ENCODE measurements at places on chromosomes 6 and 20. TPM values are rescaled to one million over a fixed set of nuclear protein-coding genes. Genes with fewer than 3 reads are reported as not detected.

GRCh38 chr6:90397929-90398674 lies 101.5 kb upstream of the BACH2 start:
- H3K4me1 ChIP-seq = peaks cover 55% of the 10 kb centered on the region
- H3K36me3 ChIP-seq = peaks cover 4% of the 10 kb centered on the region
- peaks cover 8% of the 10 kb centered on the region for H3K27me3 ChIP-seq
- H3K27ac ChIP-seq = peak overlapping the region; percentile 91

DNA sequence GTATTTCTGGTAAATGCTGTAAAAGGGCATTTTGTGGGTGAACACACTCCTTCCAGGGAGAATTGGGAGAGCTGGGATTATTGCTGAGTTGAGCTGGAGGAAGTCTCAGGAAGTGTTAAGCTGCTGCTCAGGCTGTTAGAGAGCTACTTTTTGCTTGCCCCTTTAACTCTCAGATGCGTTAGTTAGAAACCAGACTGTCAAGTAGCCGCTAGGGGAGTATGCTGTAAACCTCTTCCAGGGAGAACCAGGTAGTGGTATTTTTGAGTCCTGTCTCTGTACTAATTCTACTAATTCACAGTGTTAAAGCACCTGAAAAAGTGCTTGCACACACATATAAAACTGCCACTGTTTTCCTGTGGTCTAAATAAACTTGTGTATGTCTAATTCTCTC lies 6.6 kb upstream of the GFRAL start:
- H3K4me3 ChIP-seq = no peak overlapping the region
- DNase-seq = no peak
- H3K36me3 ChIP-seq = no peaks in the 10 kb centered on the region
- H3K27ac ChIP-seq = no peak overlapping the region
- H3K27me3 ChIP-seq = no peaks in the 10 kb centered on the region

DNA sequence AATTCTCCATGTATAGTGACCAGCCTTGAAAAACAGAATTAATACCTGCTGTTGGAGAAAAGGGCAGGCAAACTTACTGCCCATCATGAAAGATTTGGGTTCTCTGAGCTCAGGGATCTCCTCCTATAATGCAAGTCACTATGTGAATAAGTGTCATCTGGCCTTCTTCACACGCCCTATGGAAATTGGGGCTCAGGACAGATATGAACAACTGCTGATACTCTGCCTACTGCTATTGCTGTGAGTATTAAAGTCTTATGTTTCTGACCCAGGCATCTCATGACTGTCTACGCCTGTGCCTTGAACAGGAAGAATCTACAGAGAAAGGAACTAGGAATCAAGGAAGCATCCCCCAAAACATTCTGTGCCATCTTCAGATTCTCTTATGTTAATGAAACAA lies 226.1 kb downstream of the SOD2 start:
- no peak overlapping the region for H3K4me3 ChIP-seq
- H3K36me3 ChIP-seq = no peaks in the 10 kb centered on the region
- DNase-seq = no peak
- H3K27ac ChIP-seq = no peak overlapping the region

- H3K36me3 ChIP-seq = peaks cover 9% of the 10 kb centered on the region
- DNase-seq = no peak
- H3K27ac ChIP-seq = peak overlapping the region; percentile 11
- H3K4me3 ChIP-seq = no peak overlapping the region
- H3K27me3 ChIP-seq = no peaks in the 10 kb centered on the region
These were observed 66.2 kb downstream of the MYH7B start for GRCh38 chr20:35021831-35022230.

DNA sequence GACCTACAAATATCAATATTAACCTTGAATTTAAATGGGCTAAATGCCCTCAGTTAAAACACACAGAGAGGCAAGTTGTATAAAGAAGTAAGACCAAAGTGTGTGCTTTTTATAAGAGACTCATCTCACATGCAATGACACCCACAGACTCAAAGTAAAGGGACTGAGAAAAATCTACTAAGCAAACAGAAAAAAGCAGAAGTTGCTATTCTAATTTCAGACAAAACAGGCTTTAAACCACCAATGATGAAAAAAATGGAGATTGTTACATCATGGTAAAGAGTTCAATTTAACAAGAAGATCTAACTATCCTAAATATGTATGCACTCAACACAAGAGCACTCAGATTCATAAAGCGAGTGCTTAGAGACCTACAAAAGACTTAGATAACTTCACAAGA lies 741.9 kb upstream of the MARCKS start:
- no peak overlapping the region for H3K27ac ChIP-seq
- DNase-seq = no peak
- no peaks in the 10 kb centered on the region for H3K27me3 ChIP-seq

DNA sequence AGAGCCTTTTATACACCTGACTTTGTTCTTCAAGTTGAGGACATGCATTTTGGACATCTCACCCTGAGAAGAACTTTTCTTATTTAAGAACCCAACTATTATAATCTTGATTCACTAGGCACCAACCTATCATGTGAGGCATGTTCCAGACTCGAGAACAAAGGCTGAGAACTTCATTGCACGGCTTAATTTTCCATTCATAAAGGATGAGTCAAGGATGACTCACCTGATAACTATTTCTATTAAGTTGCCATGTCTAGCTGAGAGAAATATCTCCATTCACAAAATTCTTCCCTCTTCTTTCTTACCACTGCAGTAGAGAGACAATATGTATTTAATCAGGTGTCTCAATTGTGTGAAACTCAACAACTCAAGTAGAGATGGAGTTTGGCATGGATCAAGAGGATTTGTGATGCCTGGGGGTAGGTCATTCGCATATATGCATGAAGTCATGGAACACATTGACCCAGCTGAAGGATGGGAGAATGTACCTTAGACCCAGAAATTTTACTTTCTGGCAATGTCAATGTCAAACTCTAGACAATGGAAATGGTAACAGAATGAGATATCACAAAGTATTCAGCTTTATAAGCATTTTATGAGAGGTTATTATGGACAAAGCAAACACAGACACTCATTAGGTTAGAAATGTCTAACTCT lies 208.7 kb upstream of the PRND start:
- no peak overlapping the region for H3K27ac ChIP-seq
- H3K4me1 ChIP-seq = no peaks in the 10 kb centered on the region
- DNase-seq = no peak
- H3K36me3 ChIP-seq = peaks cover 6% of the 10 kb centered on the region
- no peak overlapping the region for H3K4me3 ChIP-seq
- H3K27me3 ChIP-seq = peaks cover 61% of the 10 kb centered on the region

DNA sequence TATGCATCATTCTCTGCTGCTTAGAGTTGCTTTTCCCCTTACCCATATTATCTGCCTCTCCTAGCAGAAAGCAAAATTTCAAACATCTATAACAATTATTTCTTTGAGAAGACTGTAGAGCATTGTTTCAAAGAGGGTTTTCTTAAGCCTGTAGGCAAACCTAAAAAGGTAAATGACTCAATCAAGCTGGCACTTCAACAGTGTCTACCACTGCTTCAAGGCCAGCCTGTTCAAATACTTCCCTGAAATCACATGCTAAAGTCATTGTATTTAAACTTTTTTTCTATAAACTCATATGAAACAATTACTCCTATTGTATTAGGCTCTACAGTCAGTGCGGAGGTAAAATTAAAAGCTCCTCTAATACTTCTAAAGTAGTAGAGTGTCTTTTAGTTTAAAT lies 87.1 kb downstream of the OGFRL1 start:
- H3K4me1 ChIP-seq = no peaks in the 10 kb centered on the region
- no peak overlapping the region for H3K27ac ChIP-seq
- H3K36me3 ChIP-seq = no peaks in the 10 kb centered on the region
- DNase-seq = no peak

TCP11 gene
- total RNA-seq = not detected

- H3K4me3 ChIP-seq = no peak overlapping the region
- DNase-seq = no peak
- no peaks in the 10 kb centered on the region for H3K27me3 ChIP-seq
- no peak overlapping the region for H3K27ac ChIP-seq
These were observed 263.7 kb downstream of the BMP2 start for GRCh38 chr20:7031222-7031621.

DNA sequence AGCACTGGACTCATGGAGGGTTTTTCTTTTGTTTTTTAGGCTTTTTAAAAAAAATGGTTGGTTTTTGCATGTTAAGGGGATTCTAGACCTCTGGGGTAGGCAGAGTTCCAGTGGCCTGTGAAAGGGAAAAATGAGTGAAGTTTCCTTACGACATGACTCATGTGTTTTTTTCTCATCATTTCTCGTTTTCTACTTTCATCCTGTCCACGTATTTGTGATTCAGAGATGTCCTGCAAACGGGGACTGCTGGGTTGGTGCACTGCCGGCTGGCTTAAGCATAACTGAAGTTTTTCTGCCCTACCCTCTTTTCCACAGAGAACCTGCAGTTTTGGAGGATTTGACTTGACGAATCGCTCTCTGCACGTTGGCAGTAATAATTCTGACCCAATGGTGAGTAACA lies 182.3 kb downstream of the SASH1 start:
- no peaks in the 10 kb centered on the region for H3K27me3 ChIP-seq
- peak overlapping the region; percentile 72 for H3K4me3 ChIP-seq
- no peaks in the 10 kb centered on the region for H3K36me3 ChIP-seq
- H3K4me1 ChIP-seq = peaks cover 12% of the 10 kb centered on the region

TRIM10 gene
- 0.37 TPM for total RNA-seq

GRCh38 chr6:17556014-17556413 lies 44.1 kb upstream of the FAM8A1 start:
- H3K4me3 ChIP-seq = no peak overlapping the region
- no peak overlapping the region for H3K27ac ChIP-seq
- H3K27me3 ChIP-seq = peaks cover 39% of the 10 kb centered on the region
- H3K36me3 ChIP-seq = peaks cover 3% of the 10 kb centered on the region
- H3K4me1 ChIP-seq = no peaks in the 10 kb centered on the region

PKHD1 gene
- total RNA-seq = not detected

DNA sequence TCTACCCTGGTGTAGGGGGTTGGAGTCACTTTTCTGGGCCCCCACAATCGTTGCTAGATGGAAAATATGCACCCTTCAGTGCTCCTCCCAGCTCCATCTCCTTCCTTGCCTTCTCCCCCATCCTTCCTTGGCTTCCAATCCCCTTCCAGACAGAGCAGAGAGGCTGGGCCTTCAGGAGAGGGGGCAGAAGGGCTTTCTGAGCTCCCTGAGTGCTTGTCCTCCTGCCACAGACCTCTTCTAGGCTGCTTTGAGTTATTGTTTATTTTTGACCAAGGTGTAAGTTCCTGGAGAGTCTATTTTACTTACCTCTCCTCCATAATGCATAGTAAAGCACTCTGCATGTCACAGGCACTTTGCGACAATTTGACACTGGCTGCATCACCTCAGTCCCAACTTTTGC lies 96.4 kb upstream of the CNKSR3 start:
- H3K36me3 ChIP-seq = peaks cover 6% of the 10 kb centered on the region
- DNase-seq = no peak
- H3K4me3 ChIP-seq = peak overlapping the region; percentile 86

DNA sequence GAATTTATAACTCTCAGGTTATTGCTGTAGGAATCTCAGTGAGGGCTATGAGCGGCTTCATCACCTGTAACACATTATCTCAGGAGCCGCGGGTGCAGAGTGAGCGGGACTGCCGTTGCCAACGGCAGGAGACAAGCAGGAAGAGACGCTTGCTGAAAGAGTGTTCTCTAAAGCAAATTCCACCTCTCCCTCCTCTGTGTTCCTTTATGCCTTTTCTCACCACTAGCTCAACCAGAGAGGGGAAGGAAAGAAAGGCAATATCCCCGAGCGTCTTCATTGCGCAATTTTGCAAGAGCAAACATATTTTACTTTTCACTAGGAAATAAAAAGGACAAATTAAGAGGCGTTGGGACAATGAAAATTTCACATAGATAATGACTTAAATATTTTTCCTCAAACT lies 185.2 kb upstream of the EXOC2 start:
- peaks cover 70% of the 10 kb centered on the region for H3K27me3 ChIP-seq

GRCh38 chr20:6994452-6994851 lies 227.0 kb downstream of the BMP2 start:
- no peak overlapping the region for H3K4me3 ChIP-seq
- no peaks in the 10 kb centered on the region for H3K4me1 ChIP-seq
- H3K27me3 ChIP-seq = no peaks in the 10 kb centered on the region
- H3K36me3 ChIP-seq = no peaks in the 10 kb centered on the region
- H3K27ac ChIP-seq = no peak overlapping the region
- no peak for DNase-seq

TMEM244 gene
- 1.2 TPM for total RNA-seq

DNA sequence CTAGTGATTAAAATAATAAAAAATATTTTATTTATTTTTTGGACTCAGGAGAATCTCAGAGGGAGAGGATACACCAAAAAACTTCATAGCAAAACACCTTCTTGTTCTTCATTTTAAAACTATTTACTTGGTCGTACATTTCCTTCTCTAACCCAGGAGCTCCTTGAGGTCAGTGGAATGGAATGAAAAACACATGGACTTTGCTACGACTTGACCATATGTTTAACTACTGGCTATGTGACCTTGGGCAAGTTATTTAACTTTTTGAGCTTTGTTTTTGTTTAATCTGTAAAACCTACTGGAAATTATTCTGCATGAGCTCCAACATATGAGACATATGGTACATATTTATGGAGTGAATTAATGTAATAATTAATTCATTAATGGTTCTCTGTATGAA lies 1005.5 kb upstream of the CITED2 start:
- H3K27ac ChIP-seq = no peak overlapping the region
- no peaks in the 10 kb centered on the region for H3K36me3 ChIP-seq
- H3K4me3 ChIP-seq = no peak overlapping the region
- peaks cover 8% of the 10 kb centered on the region for H3K27me3 ChIP-seq
- no peaks in the 10 kb centered on the region for H3K4me1 ChIP-seq

DNA sequence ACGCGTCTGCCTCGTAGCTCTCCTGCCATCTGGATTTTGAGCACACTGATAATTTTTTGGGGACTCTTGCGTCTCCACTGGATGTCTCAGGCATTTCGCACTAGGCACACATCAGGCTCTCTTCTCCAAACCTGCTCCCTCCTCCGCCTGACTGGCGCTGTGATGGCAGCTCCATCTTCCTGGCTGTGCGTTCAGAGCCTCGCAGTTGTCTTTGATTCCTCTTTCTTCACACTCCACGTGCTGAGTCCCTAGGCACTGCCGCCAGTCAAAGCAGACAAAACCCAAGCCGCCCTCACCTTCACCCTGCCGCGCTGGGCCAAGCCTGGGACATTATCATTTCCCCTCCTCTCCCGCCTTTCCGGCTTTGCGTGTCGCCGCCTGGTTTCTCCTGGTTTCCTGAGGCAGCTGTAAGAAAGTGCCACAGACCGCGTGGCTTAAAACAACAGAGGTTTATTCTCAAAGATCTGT lies 778 bp downstream of the PSMG4 start:
- no peak for DNase-seq
- H3K4me1 ChIP-seq = peaks cover 28% of the 10 kb centered on the region
- H3K4me3 ChIP-seq = peak overlapping the region; percentile 100
- peaks cover 5% of the 10 kb centered on the region for H3K36me3 ChIP-seq
- H3K27ac ChIP-seq = peak overlapping the region; percentile 99

GRCh38 chr20:44660581-44660980 lies 9.1 kb upstream of the ADA start:
- H3K4me1 ChIP-seq = peaks cover 11% of the 10 kb centered on the region
- DNase-seq = no peak
- no peaks in the 10 kb centered on the region for H3K27me3 ChIP-seq
- H3K27ac ChIP-seq = no peak overlapping the region

CST2 gene
- not detected for total RNA-seq

- no peak overlapping the region for H3K4me3 ChIP-seq
- no peaks in the 10 kb centered on the region for H3K27me3 ChIP-seq
- H3K36me3 ChIP-seq = no peaks in the 10 kb centered on the region
- H3K27ac ChIP-seq = no peak overlapping the region
These were observed 97.5 kb downstream of the ARMC2 start for GRCh38 chr6:108945681-108946159.

DLL1 gene
- total RNA-seq = 2.7 TPM

Data from T-helper 17 cell (primary cell).